ENCODE measurements at places on chromosomes 16 and 17.

GRCh38 chr17:9825641-9826150, at the start of gene GLP2R:
TSS of gene GLP2R (plus strand) at chr17:9825924. CDS start at chr17:9826064, 140 bp downstream.
- peaks cover 3% of the 10 kb centered on the region for H3K27me3 ChIP-seq
- no peak within 1 kb of the TSS for H3K27ac ChIP-seq
- no peak within 1 kb of the TSS for H3K4me3 ChIP-seq
- no peaks in the 10 kb centered on the region for H3K4me1 ChIP-seq

DNA sequence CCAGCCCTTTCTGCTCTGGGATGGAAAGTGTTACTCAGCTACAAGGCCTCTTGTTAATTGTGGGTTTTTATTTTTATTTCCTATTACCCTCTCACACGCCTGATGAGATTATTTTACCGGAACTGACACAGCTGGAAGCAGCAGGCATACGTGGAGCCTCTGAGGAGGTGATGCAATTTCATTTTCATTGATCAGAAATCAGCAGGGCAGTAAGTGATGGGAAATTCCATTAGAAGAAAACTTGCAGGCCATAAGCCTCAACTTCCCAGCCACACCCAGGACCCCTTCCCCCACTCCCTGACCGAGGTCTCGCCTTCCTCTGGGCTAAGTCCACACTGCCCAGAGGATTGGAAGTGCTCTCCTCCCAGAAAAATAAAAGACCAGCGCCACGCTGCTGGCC, 69.7 kb downstream of the ZFHX3 start:
- H3K27me3 ChIP-seq = no peaks in the 10 kb centered on the region
- no peak overlapping the region for H3K4me3 ChIP-seq
- no peaks in the 10 kb centered on the region for H3K36me3 ChIP-seq
- no peaks in the 10 kb centered on the region for H3K4me1 ChIP-seq
- H3K27ac ChIP-seq = no peak overlapping the region
- DNase-seq = no peak

DNA sequence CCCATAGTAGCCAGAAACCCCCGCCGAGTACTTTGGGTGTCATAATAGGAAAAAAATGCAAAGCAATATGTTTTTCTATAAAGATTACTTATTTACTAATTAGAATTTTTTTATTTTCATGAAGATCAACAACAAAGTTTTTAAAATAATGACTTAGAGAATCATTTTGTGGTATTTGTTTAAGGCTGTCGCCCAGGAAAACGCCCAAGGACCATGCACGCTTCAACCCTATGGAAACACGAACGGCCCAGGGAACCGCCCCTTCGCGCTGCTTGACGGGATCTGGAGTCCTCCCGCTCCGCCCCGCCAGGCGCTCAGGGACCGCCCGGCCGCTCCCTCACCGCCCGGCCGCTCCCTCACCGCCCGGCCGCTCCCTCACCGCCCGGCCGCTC, 408 bp upstream of the KPNA2 start:
- H3K27ac ChIP-seq = peak overlapping the region; percentile 93
- DNase-seq = peak; percentile 93
- H3K36me3 ChIP-seq = peaks cover 37% of the 10 kb centered on the region
- peaks cover 25% of the 10 kb centered on the region for H3K4me1 ChIP-seq
- peak overlapping the region; percentile 94 for H3K4me3 ChIP-seq

DNA sequence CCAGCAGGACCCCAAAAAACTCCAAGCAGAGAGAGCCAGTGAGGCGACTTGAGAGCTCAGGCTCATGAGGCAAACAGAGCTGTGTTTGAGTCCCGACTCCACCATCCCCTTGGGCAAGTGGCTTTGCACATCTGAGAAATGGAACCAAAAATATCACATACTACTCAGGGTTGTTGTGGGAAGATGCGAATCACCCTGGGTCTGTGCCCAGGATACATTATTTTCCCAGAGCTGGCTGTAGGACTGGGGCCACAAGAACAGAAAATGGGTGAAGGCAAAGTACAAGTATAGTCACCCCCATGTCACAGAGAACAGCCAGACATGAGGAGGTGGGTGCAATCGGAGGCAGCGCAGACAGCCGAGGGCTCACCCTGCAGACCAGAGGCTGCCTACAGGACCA, 127.3 kb downstream of the GAS7 start:
- H3K36me3 ChIP-seq = no peaks in the 10 kb centered on the region
- H3K27ac ChIP-seq = no peak overlapping the region
- H3K4me3 ChIP-seq = no peak overlapping the region
- peaks cover 10% of the 10 kb centered on the region for H3K27me3 ChIP-seq

GRCh38 chr16:69199382-69199781, 12.4 kb downstream of the SNTB2 start:
- no peaks in the 10 kb centered on the region for H3K27me3 ChIP-seq
- H3K36me3 ChIP-seq = no peaks in the 10 kb centered on the region
- no peak for DNase-seq
- no peak overlapping the region for H3K4me3 ChIP-seq

- peaks cover 9% of the 10 kb centered on the region for H3K27me3 ChIP-seq
- H3K27ac ChIP-seq = no peak overlapping the region
- H3K4me3 ChIP-seq = no peak overlapping the region
- DNase-seq = no peak
Observed at GRCh38 chr17:44996304-44996703, 28.2 kb upstream of the C1QL1 start.

DNA sequence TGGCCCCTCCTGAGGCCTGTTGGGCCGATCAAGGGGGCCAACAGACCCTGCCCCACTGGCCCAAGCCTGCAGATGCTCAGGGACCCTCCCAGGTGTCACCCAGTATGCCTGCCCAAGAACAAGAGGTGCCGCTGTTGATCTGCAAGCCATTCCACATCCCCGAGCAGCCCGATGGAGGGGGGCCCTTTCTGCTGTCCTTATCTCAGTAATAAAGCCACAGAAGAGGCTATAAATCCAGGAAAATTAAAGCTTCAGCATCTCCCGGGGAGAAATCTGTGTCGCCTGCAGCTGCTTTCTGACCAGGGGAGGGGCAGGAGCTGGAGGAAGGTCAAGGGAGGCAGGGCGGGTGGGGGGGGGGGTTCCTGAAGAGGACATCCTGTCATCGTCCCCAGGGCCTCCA, 11.7 kb upstream of the CACNA1H start:
- peaks cover 5% of the 10 kb centered on the region for H3K27me3 ChIP-seq
- H3K4me3 ChIP-seq = no peak overlapping the region

- H3K4me3 ChIP-seq = no peak overlapping the region
- DNase-seq = peak; percentile 68
- H3K4me1 ChIP-seq = peaks cover 10% of the 10 kb centered on the region
- H3K36me3 ChIP-seq = peaks cover 7% of the 10 kb centered on the region
- no peaks in the 10 kb centered on the region for H3K27me3 ChIP-seq
Observed at GRCh38 chr16:1812732-1813163, 13.9 kb downstream of the HAGH start.

GRCh38 chr16:3646348-3646920, 8.1 kb upstream of the DNASE1 start:
- no peak overlapping the region for H3K27ac ChIP-seq
- no peak for DNase-seq
- H3K27me3 ChIP-seq = no peaks in the 10 kb centered on the region
- H3K4me3 ChIP-seq = no peak overlapping the region

DNA sequence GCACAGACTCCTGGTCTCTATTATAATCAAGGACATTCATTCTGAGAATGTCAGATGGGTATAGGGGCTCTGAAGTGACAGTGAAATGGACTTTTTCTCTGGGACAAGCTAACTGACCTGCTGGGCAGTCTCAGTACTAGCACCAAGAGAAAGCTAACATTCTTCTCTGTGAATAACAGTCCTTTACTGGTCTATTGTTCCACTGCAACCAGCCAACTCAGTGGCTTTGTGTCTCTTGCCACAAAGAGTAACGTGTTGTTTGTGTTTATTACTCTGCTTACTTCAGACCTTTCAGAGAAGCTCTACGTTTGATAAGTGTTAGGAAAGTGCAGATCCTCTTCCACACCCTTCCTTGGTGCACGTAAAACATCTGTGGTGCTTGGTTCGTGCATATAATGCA, 61.5 kb upstream of the BCAR1 start:
- H3K36me3 ChIP-seq = peaks cover 26% of the 10 kb centered on the region
- no peak overlapping the region for H3K27ac ChIP-seq
- H3K27me3 ChIP-seq = no peaks in the 10 kb centered on the region
- H3K4me3 ChIP-seq = no peak overlapping the region
- DNase-seq = no peak
- H3K4me1 ChIP-seq = peaks cover 10% of the 10 kb centered on the region

- H3K4me3 ChIP-seq = no peak overlapping the region
- H3K4me1 ChIP-seq = no peaks in the 10 kb centered on the region
- DNase-seq = no peak
- H3K36me3 ChIP-seq = no peaks in the 10 kb centered on the region
Observed at GRCh38 chr17:5635949-5636348, 51.6 kb upstream of the NLRP1 start.

GRCh38 chr16:58456193-58456592, 43.8 kb upstream of the NDRG4 start:
- H3K4me3 ChIP-seq = no peak overlapping the region
- H3K4me1 ChIP-seq = peaks cover 10% of the 10 kb centered on the region

GRCh38 chr17:11943759-11944347, 53.4 kb downstream of the ZNF18 start:
- no peak for DNase-seq
- no peaks in the 10 kb centered on the region for H3K36me3 ChIP-seq
- H3K27ac ChIP-seq = no peak overlapping the region
- no peaks in the 10 kb centered on the region for H3K27me3 ChIP-seq

DNA sequence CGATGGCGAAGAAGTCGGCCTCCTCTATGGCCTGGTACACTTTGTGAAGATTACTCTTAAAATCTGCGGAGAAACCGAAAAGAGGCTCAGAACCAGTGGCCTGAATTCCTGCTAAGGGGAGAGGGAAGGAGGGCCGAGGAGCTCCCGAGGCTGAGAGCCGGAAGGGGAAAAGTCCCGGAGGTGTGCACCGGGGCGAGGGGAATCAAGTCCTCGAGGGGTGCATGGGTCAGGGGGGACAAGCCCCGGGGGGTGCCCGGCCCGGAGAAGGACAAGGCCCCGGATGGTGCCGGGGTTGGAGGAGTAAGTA, 495 bp downstream of the PARN start:
- peak overlapping the region; percentile 96 for H3K27ac ChIP-seq
- H3K4me1 ChIP-seq = peaks cover 52% of the 10 kb centered on the region
- peaks cover 32% of the 10 kb centered on the region for H3K36me3 ChIP-seq
- no peak for DNase-seq

DNA sequence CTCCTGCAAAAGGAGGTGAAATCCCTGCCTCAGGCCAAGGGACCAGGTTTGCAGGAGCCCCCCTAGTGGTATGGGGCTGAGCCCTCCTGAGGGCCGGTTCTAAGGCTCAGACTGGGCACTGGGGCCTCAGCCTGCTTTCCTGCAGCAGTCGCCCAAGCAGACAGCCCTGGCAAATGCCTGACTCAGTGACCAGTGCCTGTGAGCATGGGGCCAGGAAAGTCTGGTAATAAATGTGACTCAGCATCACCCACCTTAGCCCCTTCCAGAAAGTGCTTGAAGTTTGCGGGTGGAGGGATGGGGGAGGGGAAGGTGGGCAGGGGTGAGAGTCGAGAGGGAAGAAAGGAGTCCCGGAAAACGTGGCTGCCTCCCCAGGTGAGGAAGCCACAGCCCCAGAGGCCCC, 2.1 kb downstream of the MC1R start:
- H3K27me3 ChIP-seq = peaks cover 49% of the 10 kb centered on the region
- H3K36me3 ChIP-seq = no peaks in the 10 kb centered on the region
- no peak for DNase-seq
- H3K4me1 ChIP-seq = peaks cover 49% of the 10 kb centered on the region
- no peak overlapping the region for H3K4me3 ChIP-seq
- no peak overlapping the region for H3K27ac ChIP-seq

DNA sequence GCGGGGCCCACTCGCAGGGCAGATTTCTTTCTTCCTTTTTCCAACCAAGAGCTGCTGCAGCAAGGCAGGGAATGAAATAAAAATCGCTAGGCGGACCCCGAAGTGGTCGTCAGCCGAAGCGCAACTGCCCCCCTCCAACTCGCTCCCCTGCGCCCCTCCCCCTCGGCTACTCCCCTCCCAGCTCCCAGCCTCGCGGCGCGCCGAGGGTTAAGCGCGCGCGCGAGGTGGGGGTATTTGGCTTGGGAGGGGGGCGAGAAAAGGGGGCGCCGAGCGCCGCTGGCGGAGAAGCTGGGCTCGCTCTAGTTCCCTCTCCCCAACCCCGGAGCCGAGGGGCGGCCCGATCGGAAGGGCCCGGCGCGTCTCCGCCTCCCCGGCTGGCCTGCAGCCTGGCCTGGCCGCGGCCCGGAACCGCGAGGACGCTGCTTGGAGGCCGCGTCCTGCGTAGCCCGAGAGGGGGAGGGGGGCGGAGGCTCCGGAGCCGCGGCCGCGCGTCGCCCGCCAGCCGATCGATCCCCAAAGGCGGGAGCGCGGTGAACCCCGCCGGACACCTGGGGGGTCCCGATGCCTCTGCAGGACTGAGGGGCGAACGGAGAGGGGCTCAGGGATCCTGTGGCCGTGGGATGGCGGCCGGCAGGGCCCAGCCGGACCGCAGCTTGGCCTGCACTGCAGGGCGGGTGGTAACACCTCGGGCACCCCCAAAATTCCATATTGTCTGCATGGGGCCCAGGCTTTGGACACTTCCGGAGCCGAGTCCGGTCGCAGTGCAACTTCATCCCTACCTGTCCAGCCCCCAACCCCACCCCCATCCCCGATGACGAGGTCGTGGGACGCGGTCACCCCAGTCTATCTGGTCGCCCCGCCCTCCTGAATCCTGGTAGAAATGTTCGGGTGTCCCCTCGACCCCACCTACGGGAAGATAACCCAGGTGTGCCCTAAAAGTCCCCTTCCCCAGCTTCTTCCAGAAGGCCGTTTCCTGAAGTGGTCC, 4.9 kb upstream of the CBX4 start:
- H3K27me3 ChIP-seq = peaks cover 50% of the 10 kb centered on the region
- H3K4me3 ChIP-seq = peak overlapping the region; percentile 62
- no peak for DNase-seq
- H3K36me3 ChIP-seq = no peaks in the 10 kb centered on the region

- no peak overlapping the region for H3K27ac ChIP-seq
- H3K36me3 ChIP-seq = no peaks in the 10 kb centered on the region
- no peak for DNase-seq
- no peaks in the 10 kb centered on the region for H3K4me1 ChIP-seq
- H3K4me3 ChIP-seq = no peak overlapping the region
Observed at GRCh38 chr17:67022451-67022810, 21.9 kb upstream of the CACNG1 start.

GRCh38 chr16:67206838-67207248, 7.9 kb downstream of the ELMO3 start:
- peaks cover 5% of the 10 kb centered on the region for H3K36me3 ChIP-seq
- DNase-seq = no peak
- H3K27me3 ChIP-seq = no peaks in the 10 kb centered on the region
- H3K27ac ChIP-seq = no peak overlapping the region
- H3K4me1 ChIP-seq = no peaks in the 10 kb centered on the region
- no peak overlapping the region for H3K4me3 ChIP-seq

- no peak for DNase-seq
- no peaks in the 10 kb centered on the region for H3K27me3 ChIP-seq
- H3K27ac ChIP-seq = peak overlapping the region; percentile 96
- peaks cover 5% of the 10 kb centered on the region for H3K36me3 ChIP-seq
- H3K4me3 ChIP-seq = peak overlapping the region; percentile 83
Observed at GRCh38 chr17:78774453-78774852, 7.6 kb downstream of the CYTH1 start.

DNA sequence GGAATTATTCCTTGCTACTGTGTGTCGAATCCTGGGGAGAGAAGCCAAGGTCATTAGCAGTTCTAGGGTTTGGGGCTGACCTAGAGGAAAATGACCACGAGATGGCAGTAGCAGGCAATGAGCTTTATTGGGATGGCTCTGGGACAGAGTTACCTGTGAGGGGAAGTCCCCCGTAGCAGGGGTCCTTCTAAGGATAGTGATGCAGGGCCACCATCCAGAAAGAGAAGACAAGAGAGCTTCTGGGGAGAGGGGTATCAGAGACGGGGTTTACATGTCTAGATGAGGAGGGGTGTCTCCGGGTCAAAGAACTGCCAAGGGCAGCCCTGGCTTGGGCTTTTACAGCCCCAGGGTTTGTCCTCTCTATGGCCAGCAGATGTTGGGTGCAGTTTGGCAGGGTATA, 6.4 kb upstream of the GGT6 start:
- no peak overlapping the region for H3K4me3 ChIP-seq
- peak; percentile 62 for DNase-seq
- H3K27ac ChIP-seq = no peak overlapping the region
- no peaks in the 10 kb centered on the region for H3K36me3 ChIP-seq
